ENCODE measurements at places on chromosomes 2 and 18.

- no peak for DNase-seq
Measured at GRCh38 chr2:241270531-241270930, 44.9 kb downstream of the HDLBP start.

- DNase-seq = peak; percentile 83
Measured at GRCh38 chr2:64606479-64607363, 47.0 kb downstream of the SERTAD2 start.

DNA sequence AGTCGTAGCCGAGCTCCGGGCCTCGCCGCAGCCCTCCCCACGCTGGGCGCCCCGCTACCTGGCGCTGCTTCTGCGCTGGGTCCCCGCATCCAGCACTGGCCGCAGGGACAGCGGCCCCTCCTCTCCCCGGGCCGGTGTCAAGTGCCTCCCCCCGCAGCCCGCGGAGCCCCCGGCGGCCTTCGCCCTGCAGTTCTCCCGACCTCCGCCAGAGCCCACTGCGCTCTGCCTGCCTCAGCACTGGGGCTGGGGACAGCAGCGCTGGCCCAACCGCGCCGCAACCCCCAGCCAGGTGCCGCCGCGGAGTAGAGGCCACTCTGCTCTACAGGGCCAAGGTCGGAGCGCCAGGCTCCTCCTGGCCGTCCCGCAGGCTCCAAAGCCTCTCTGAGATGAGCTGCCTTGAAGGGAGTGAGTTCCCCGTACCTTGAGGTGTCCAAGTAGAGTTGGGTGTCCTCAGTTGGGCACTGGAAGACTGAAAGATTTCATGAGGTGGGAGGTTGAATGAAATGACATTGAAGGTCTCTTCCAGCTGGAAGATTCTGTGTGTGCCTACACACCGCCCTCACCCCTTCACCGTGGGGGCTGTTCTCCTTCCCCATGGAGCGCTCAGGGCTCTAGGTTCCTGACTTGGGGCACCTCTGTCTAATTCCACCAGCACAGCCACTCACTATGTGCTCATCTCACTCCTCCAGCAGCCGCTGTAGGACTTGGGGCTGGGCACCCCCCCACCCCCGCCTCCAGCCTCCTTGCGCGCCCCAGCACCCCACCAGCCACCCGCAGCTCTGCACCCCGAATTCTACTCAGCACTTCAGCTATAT is 854 bp upstream of the DNMT3A start:
- peak; percentile 71 for DNase-seq

DNA sequence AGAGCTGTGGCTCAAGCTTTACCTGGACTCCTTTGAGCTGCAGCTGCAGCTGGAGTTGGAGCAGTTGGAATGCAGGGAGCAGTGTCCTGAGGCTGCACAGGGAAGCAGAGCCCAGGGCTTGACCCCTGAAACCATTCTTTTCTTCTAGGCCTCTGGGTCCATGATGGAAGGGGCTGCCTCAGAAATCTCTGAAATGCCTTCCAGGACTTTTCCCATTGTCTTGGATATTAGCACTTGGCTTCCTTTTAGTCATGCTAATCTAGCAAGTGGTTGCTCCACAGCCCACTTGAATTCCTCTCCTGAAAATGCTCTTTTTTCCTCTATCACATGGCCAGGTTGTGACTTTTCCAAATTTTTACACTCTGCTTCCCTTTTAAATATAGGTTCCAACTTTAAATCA is 108.6 kb upstream of the RNF152 start:
- no peak for DNase-seq

- DNase-seq = no peak
Measured at GRCh38 chr2:39724828-39725144, 54.3 kb downstream of the THUMPD2 start.

DNA sequence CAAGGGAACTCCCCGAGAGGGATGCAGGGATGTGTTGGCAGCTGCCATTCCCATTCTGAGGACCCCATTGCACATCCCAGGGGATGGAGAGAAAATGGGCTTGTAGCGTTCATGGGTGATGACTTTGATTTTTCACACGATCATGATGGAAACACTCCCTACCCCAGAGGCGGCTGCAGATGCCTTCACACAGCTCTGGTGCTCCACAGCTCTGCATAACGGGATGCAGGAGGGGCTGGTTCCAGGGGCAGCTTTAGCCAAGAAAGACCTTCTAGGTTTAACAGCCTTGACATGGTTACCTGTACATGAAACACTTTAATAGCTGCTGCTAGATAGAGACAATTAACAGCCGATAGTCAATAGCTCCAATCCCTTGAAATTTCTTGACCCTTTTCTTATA is 88.7 kb downstream of the TPO start:
- DNase-seq = no peak

DNA sequence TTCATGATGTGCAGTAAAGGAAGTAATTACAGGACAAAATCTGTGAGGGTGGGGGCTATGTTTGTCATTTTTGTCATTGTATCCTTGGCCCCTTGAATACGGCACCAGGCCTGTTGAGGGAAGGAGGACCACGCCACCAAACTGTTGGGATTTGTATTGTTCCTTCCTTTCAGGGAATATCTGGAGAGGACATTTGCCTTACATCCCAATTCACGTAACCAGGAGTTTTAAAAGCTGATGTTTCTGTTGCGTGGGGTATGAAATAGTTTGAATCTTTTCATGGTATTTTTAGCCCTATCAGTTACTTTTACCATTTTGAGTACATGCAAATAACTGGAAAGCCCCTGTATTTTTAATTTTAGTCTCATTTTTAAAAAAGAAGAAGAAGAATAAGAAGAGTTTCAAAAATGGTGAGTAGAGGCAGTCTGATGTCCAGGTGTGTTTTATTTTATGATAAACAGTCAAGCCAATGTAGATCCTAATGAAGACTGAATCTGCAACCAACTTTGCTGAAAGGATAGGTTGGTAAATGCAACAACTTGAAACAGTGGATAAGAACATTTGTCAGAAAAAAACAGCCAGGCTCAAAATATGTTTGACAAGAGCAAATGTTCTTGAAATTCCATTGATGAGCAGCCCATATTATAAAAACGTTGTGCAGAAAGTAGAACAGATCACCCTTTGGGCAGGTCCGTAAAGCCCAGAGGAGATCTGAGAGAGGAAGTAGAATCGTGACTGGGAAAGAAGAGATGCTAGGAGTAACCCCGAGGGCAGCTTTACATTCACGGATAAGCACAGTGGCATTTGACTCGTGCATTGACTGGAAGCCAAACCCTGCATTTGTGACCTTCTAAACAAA is 54.5 kb downstream of the RASGRP3 start:
- no peak for DNase-seq

- DNase-seq = no peak
Measured at GRCh38 chr2:126828491-126828890, 70.2 kb upstream of the TEX51 start.

- DNase-seq = no peak
Measured at GRCh38 chr18:54251606-54252390, 17.5 kb upstream of the POLI start.

- DNase-seq = no peak
Measured at GRCh38 chr18:5841518-5841917, 53.8 kb downstream of the TMEM200C start.

DNA sequence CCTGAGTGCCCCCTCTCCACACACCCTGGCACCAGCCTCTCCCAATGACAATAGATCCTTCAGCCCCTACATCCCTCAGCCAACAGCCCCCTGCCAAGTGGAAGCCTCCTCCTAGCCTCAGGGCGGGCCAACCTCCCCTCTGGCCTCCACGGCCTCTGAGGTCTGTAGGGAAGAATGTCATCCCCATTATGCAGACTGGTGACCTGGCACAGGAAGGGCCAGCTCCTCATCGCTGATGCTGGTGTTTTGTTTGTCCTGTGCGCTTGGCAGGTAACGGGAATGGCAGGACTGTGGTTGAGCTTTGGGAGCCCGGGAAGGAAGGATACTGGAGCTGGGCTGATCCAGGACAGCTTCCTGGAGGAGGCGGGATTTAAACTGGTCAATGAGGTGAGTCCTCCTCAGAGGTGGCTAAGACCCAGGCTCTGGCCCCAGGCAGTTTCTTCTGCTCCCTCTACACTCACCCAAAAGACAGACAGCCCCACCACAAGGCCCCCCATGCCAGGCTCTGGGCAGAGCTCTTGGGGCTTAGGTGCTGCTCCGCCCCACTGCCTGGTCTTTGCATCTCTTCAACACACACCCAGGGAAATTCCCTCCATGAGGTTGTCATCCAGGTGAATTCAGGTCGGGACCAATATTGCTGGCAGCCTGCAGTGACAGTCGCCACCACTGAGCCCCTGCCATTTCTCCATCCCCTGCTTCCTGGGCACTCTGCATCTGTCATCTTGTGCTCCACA is 75.2 kb upstream of the SMAD7 start:
- DNase-seq = no peak

GRCh38 chr2:118645876-118646275 is 201.6 kb downstream of the EN1 start:
- DNase-seq = no peak

GRCh38 chr2:39667886-39668276 is 2.2 kb downstream of the TMEM178A start:
- no peak for DNase-seq

DNA sequence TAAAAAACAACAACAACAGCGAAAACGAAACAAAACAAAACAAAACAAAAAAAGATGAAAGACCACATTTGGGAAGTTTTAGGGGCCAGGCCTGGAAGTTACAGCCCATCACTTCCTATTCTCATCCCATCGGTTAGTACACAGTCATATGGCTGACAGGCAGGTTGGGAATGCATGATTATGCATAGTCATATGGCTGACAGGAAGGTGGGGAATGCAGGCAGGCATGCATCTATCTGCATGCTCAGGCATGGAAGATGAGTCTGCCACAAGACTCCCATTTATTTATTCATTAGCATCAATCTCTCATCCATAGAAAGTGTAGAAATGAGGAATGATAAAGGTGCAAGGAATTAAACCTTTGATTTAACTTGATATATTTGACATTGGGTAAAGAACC is 325.3 kb upstream of the MEX3C start:
- DNase-seq = no peak

DNA sequence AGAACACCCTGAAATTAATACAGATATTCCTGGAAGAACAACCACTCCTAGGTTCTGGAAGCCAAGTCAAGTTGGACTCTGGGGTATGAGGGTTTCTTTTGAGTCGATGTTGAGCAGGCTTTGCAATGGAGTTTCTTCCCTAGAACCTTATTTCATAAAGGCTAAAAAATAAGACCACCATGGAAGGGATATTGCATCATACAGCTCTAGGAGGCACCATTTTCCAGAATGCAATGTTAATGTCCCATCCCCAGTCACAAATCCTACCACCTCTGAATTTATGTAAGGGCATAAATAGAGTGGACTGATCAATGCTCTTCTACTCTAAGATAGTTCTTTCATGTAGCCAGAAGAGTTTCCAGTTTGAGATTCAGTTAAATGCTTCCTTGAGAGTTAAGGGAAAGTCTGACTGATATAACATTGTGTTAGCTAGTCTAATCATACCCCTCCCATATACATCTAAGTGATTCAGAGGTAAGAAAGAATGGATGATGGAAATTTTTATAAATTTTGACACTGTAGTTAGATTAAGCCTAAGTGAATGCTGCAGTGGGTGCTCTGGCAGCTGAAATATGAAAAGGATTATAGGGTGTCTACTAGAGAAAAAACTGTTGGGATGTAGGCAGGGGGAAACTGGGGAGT is 22.0 kb downstream of the ARHGAP15 start:
- no peak for DNase-seq

DNA sequence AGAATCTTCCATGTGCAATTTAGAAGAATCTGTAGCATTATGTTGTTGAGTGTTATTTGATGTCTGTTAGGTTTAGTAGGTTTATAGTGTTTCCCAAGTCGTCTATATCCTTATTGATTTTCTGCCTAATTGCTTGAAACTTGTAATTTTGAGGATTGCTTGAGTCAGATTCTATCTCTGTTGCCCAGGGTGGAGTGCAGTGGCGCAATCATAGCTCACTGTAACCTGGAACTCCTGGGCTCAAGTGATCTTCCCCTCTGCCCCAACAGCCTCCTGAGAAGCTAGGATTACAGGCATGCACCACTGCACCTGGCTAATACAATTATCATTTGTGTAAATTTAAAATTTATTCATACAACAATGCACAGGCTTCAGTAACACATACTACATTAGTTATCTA is 3.1 kb upstream of the TCF23 start:
- DNase-seq = no peak

GRCh38 chr2:237473878-237474441 is 13.1 kb upstream of the MLPH start:
- DNase-seq = no peak

- DNase-seq = no peak
Measured at GRCh38 chr18:43312891-43313290, 35.6 kb upstream of the SYT4 start.

DNA sequence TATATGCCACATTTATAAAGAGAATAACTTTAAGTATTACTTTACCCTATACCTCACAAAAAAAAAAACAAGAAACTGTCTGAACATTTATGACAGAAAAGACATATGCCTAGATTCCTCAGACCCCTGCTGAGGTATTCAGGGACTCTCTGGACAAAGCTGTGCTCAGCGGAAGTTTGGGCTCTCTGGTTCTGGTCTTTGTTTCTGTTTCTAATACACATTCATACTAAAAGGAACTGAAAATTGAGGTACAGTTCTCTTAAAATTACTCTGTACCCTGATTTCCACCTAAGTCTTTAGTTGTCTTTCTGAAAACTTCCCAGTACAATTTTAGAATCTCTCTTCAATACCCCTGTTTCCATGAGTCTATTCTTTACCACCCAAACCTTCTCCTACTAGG is 160.3 kb downstream of the IKZF2 start:
- no peak for DNase-seq

DNA sequence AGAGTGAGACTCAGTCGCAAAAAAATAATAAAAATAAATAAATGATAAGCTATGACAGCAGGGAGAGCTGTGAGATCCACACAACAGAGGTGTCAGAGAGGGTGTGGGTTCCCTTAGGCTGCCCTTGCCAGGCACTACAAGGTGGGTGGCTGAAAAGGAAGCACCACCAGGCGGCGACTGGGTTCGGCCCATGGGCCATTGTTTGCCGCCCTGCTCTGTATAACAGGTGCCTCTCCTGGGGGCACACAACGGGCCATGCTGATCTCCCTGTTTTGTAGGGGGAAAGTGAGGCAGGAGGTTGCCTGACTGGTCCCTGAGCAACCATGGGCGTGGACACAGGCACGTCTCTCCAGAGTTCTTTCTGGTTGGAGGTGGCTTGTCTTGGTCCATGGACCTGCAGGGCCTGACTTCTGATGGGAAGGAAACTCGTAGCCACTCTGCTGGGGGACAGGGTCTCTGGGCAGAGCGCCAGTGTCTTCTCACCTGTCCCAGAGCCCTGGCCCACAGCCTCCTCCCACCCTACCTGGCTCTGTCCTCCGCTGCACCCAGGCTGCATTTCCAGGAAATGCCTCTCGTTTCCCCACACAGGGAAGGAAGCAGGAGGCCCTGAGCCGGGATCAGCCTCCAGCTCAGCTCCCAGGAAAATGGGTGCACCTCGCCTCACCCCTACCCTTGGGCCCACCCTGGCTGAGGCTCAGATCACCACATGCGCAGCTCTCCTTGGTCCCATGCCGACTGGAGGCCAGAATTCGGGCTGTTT is 109.6 kb upstream of the ODC1 start:
- no peak for DNase-seq

- DNase-seq = no peak
Measured at GRCh38 chr2:241199286-241199685, 10.8 kb downstream of the ANO7 start.

Data from T follicular helper cell (primary cell).